ENCODE measurements at places on chromosomes 4 and X.

- no peaks in the 10 kb centered on the region for H3K36me3 ChIP-seq
- peaks cover 3% of the 10 kb centered on the region for H3K4me1 ChIP-seq
- peaks cover 2% of the 10 kb centered on the region for H3K27me3 ChIP-seq
- no peak overlapping the region for H3K27ac ChIP-seq
- no peak for DNase-seq
Measured at GRCh38 chrX:131836161-131836560, 186.9 kb upstream of the STK26 start.

DNA sequence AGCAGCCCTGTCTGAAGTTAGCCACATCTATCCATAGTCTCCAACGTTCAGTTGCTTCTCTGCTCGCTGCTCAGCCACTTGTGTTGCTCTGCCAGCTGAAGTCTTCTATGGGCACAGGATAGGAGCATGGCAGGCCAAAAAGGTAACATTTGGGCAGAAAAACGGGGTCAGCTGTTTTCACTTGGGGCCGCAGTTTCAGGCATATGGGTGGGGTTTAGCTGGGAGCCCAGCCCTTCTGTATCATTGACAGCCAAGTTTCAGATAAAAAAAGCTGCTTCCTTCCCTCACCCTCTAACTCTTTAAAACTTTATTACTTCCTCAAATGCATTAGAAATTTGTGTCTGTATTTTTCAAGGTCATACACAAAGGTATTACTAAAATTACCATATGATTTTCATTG lies 18.4 kb upstream of the MANBA start:
- no peak for DNase-seq
- no peaks in the 10 kb centered on the region for H3K27me3 ChIP-seq
- no peak overlapping the region for H3K4me3 ChIP-seq
- no peak overlapping the region for H3K27ac ChIP-seq

- H3K4me3 ChIP-seq = peak within 1 kb of the TSS; percentile 84
- H3K27me3 ChIP-seq = no peaks in the 10 kb centered on the region
- peak within 1 kb of the TSS; percentile 92 for H3K27ac ChIP-seq
- peaks cover 7% of the 10 kb centered on the region for H3K36me3 ChIP-seq
- peaks cover 17% of the 10 kb centered on the region for H3K4me1 ChIP-seq
Measured at GRCh38 chrX:55717521-55718497, at the start of gene RRAGB. TSS of gene RRAGB (plus strand) at chrX:55717749. CDS start at chrX:55718328, 579 bp downstream.

- no peak for DNase-seq
- H3K4me3 ChIP-seq = no peak overlapping the region
- no peak overlapping the region for H3K27ac ChIP-seq
Measured at GRCh38 chr4:53608649-53609048, 17.4 kb upstream of the LNX1 start.

DNA sequence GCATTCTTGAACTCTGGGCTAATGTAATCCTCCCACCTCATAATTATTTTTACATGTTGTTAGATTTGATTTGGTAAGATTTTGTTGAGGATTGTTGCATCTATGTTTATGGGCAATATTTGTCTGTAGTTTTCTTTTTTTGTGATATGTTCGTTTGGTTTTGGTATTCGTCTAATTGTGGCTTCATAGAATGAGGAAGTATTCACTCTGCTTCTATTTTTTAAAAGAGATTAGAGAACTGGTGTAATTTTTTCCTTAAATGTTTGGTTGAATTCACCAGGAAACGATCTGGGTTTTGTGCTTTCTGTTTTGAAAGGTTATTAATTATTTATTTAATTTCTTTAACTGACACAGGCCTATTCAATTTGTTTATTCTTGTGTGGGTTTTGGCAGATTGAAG lies 161.2 kb upstream of the NUDT6 start:
- no peaks in the 10 kb centered on the region for H3K27me3 ChIP-seq
- no peak overlapping the region for H3K27ac ChIP-seq
- H3K4me3 ChIP-seq = no peak overlapping the region
- DNase-seq = no peak
- H3K36me3 ChIP-seq = peaks cover 4% of the 10 kb centered on the region
- H3K4me1 ChIP-seq = no peaks in the 10 kb centered on the region

DNA sequence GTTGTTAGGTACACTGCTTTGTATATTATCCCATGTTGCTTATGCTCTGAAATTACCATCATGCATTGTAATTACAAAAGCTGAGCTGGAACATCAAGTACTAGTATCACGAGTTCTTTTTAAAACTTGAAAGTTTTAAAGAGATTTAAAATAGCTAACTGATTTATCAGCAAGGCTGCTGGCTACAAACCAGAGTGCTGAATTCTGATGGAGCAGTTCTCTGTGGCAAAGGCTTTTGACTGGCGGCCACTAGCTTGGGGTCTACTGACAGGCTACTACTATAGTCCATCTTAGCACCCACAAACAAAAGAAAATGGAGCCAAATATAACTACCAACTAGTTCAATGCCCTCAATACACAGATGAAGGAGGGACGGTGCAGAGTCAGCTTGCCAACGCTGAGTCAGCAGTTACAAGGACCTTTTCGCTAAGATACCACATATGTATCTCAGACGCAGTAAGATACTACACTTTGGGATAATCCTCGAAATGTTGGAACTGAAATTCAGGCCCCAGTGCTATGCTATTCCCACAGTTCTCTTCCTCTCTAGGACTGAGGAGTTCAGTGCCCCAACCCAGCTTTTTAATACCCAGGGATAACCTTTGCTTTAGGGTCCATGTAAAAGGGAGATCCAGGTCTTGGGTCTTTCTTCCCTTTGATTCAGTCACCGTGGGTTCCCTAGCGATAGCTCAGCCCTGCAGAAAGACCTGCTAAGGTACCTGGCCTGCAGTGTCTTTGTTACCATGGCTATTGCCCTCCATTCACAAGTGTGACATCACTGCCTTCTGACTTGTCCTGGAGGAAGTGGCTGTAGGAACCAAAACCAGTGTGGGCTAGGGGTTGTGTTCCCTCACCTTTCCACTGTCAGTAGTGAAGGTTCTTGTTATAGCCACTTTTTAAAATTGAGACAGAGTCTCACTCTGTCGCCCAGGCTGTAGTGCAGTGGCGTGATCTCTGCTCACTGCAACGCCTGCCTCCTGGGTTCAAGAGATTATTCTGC lies 22.8 kb downstream of the MFAP3L start:
- no peak overlapping the region for H3K27ac ChIP-seq
- no peaks in the 10 kb centered on the region for H3K27me3 ChIP-seq
- H3K36me3 ChIP-seq = peaks cover 2% of the 10 kb centered on the region
- no peak overlapping the region for H3K4me3 ChIP-seq
- DNase-seq = no peak

DNA sequence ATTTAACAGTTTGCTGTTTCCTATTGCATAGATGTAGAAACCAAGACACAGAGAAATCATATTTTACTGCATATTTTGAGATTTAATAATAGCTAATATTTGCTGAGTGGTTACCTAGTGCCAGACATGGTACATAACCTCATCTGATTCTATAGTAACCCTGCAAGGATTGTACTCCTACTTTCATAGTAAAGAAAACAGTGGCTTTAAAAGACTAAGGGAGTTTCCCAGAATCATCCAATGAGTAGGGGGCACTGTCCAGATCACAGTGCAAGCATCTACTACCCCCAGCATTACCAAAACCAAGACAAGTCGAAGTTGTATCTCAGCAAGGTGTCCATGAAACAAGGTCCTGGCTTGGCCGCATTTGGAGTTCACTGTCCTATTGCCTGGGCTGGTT lies 224.5 kb upstream of the TENM3 start:
- no peaks in the 10 kb centered on the region for H3K27me3 ChIP-seq
- peaks cover 48% of the 10 kb centered on the region for H3K4me1 ChIP-seq
- no peak for DNase-seq
- peaks cover 5% of the 10 kb centered on the region for H3K36me3 ChIP-seq
- H3K4me3 ChIP-seq = no peak overlapping the region
- no peak overlapping the region for H3K27ac ChIP-seq

- H3K4me1 ChIP-seq = no peaks in the 10 kb centered on the region
- no peak for DNase-seq
- H3K27ac ChIP-seq = no peak overlapping the region
- H3K27me3 ChIP-seq = peaks cover 42% of the 10 kb centered on the region
- H3K4me3 ChIP-seq = no peak overlapping the region
Measured at GRCh38 chr4:154583677-154584076, 6.9 kb downstream of the FGA start.

DNA sequence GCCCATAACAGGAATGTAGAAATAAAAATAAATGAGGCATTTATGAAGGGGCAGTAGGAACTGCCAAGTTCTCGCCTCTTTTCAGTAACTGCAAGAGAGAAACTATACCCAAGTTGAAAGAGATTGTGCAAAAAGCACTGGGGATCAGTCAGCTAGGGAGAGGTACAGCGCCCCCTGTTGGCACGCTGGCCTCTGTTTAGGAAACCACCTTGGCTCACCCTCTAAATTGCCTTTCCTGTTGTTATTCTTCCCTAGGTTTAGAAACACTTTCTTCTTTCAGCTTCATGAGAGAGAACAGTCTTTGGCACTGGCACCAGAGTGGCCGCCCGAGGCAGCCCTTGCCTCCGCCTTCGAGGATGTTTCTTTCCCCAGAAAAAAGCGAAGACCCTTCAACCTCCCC lies 348.5 kb downstream of the MID1IP1 start:
- H3K4me3 ChIP-seq = no peak overlapping the region
- H3K36me3 ChIP-seq = no peaks in the 10 kb centered on the region
- H3K27me3 ChIP-seq = peaks cover 9% of the 10 kb centered on the region
- no peaks in the 10 kb centered on the region for H3K4me1 ChIP-seq

DNA sequence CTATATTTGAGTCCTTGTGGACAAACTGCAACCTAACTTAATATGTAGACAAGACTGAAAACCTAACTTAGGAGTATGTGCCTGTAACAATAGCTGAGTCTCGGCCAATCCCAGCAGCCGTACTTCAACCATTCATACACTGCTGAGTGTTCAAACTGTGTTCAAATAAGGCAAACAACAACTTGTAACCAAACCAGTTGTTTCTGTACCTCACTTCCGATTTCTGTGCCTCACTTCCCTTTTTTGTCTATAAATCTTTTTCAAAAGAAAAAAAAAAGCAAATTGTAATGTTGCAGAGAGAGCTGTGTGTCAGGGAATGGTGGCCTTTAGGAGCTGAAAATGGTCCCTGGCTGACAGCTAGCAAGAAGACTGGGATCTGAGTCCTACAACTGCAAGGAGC lies 46.0 kb downstream of the GEMIN8 start:
- no peaks in the 10 kb centered on the region for H3K27me3 ChIP-seq
- H3K27ac ChIP-seq = no peak overlapping the region
- no peak overlapping the region for H3K4me3 ChIP-seq
- H3K36me3 ChIP-seq = peaks cover 2% of the 10 kb centered on the region

DNA sequence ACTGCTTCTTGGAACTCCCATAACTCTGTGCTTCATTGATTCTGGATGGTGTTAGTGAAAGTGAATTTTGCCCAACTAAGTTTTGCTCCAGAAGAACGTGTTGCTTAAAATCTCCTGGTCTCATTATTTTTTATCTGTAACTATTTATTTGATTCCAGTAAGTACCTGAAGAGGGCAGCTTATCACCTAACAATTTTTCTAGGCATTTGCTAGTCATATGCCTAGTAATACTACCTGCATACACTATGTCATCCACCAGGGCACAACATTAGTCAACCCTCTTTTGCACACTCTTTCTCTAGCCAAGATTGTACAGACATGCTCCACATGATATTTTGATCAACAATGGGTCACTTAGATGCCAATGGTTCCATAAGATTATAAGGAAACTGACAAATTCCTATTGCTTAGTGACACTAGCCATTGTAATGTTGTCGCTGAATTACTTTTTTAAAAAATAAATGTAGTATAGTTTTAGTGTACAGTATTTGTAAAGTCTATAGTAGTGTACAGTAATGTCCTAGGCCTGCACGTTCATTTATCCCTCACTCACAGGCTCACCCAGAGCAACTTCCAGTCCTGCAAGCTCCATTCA lies 499.9 kb upstream of the AADAT start:
- H3K27ac ChIP-seq = no peak overlapping the region
- peaks cover 21% of the 10 kb centered on the region for H3K27me3 ChIP-seq
- H3K36me3 ChIP-seq = no peaks in the 10 kb centered on the region
- DNase-seq = no peak
- no peak overlapping the region for H3K4me3 ChIP-seq
- H3K4me1 ChIP-seq = no peaks in the 10 kb centered on the region

DNA sequence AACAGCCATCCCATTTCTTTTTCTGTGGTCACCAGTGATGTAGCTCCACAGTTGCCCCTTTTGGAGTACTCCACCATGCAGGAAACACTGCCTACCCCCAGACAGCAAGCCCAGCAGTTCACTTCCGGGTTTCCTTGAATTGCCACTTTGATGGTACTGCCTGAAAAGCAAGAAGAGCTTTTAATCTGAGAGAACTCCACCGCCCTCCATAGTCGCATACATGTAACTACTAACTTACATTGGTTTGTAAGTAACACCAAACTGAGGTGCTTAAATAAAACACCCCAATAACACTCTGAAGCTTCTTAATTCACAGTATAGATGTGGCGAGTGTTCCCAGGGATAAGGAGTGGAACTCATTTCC lies 53.6 kb upstream of the HPSE start:
- no peak for DNase-seq
- no peaks in the 10 kb centered on the region for H3K27me3 ChIP-seq
- no peak overlapping the region for H3K27ac ChIP-seq
- H3K4me1 ChIP-seq = no peaks in the 10 kb centered on the region
- no peak overlapping the region for H3K4me3 ChIP-seq

DNA sequence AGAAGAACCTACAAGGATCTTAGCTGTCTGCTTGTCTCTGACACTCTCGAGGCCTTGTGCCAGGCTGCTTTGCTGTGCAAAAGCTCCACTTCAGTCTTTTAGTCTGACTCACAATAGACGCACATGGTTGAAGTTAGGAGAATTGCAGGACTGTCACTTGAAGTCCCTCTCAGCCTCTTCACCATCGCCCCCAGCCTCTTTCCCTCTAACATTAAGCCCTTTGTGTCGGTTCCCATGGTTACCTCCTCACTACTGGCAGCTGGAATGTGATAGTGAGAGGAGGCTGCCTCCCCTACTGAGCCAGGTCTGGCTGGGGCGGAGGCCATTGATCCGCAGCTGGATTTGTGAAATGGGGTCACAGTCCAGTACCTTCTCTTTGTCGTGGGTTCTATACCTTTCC lies 201.8 kb downstream of the SOWAHB start:
- DNase-seq = no peak
- H3K36me3 ChIP-seq = peaks cover 2% of the 10 kb centered on the region
- H3K4me3 ChIP-seq = no peak overlapping the region
- no peak overlapping the region for H3K27ac ChIP-seq
- H3K4me1 ChIP-seq = peaks cover 41% of the 10 kb centered on the region

GRCh38 chr4:90001023-90001422 lies 106.4 kb downstream of the MMRN1 start:
- peaks cover 15% of the 10 kb centered on the region for H3K27me3 ChIP-seq
- no peaks in the 10 kb centered on the region for H3K36me3 ChIP-seq
- H3K4me3 ChIP-seq = no peak overlapping the region

- H3K4me1 ChIP-seq = peaks cover 38% of the 10 kb centered on the region
- H3K36me3 ChIP-seq = no peaks in the 10 kb centered on the region
- H3K4me3 ChIP-seq = peak overlapping the region; percentile 100
- H3K27ac ChIP-seq = peak overlapping the region; percentile 98
- DNase-seq = no peak
Measured at GRCh38 chr4:39699687-39700409, 1.9 kb downstream of the UBE2K start.
